SK-N-SH (cell line): ENCODE measurements at places on chromosomes 1 and 21. TPM values are rescaled to one million over a fixed set of nuclear protein-coding genes. Genes with fewer than 3 reads are reported as not detected.
A peak's percentile ranks its signal among the peaks of the same experiment; 100 is the strongest.

Gene OR2L5
- not detected in 2 replicates for polyA plus RNA-seq

GRCh38 chr1:66542811-66543767, 9.1 kb downstream of the SGIP1 start:
- no peaks in the 10 kb centered on the region for H3K27me3 ChIP-seq
- peak overlapping the region; percentile 58 for H3K27ac ChIP-seq
- H3K4me1 ChIP-seq = peaks cover 38% of the 10 kb centered on the region
- H3K4me3 ChIP-seq = no peak overlapping the region
- H3K36me3 ChIP-seq = peaks cover 13% of the 10 kb centered on the region

Gene TMEM125
- not detected in 2 replicates for polyA plus RNA-seq

DNA sequence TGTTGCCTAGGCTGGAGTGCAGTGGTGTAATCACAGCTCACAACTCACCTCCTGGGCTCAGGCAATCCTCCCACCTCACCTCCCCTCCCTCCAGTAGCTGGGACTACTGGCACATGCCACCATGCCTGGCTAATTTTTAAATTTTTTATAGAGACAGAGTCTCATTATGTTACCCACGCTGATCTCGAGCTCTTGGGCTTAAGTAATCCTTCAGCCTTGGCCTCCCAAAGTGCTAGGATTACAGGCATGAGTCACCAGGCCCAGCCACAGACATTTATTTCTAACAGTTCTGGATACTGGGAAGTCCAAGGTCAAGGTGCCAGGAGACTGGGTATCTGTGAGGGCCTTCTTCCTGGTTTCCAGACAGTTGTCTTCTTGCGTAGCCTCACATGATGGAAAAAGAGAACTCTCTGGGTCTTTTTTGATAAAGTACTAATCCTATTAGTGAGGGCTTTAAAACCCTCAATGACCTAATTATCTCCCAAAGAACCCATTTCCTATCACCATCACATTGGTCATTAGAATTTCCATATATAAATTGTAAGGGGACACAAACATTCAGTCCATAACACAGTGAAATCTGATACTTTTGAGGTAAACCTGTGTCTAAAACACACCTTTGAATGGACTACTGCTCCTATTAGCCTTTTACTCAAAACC, 67.9 kb downstream of the PHACTR4 start:
- H3K36me3 ChIP-seq = peaks cover 3% of the 10 kb centered on the region
- H3K27ac ChIP-seq = peak overlapping the region; percentile 80
- H3K4me3 ChIP-seq = no peak overlapping the region; the same call in 1 of the 2 replicates
- H3K27me3 ChIP-seq = no peaks in the 10 kb centered on the region
- peaks cover 11% of the 10 kb centered on the region for H3K4me1 ChIP-seq
- DNase-seq = no peak

DNA sequence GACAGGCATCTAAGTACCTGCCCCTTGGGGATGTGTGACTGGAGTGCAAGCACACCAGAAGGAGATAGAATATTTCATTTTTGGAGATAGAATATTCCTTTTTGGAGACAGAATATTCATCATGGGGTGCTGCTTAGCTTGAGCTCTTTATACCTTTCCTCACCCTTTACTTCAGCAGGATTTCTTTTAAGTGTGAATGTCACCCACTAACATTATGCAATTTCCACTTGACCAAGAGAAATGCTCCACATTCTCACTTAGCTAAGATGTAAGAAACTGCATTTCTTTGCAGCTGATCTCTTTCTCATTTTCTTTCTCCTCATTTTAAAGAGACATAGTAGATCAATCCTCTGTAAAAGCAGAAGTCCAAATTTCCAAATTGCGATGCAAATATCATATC, 436.7 kb downstream of the NCAM2 start:
- no peak overlapping the region for H3K27ac ChIP-seq
- no peaks in the 10 kb centered on the region; the same call in 1 of the 2 replicates for H3K4me1 ChIP-seq
- no peak overlapping the region for H3K4me3 ChIP-seq

- H3K27ac ChIP-seq = no peak overlapping the region
- H3K4me3 ChIP-seq = no peak overlapping the region
- DNase-seq = no peak
- no peaks in the 10 kb centered on the region for H3K36me3 ChIP-seq
- H3K4me1 ChIP-seq = 0 out of 2 replicates have a peak, but pooled peaks cover 3% of the 10 kb centered on the region
Measured at GRCh38 chr1:53084589-53084971, 22.6 kb downstream of the PODN start.

GRCh38 chr21:41111681-41112080, 56.3 kb upstream of the BACE2 start:
- no peaks in the 10 kb centered on the region for H3K27me3 ChIP-seq
- DNase-seq = no peak
- peaks cover 3% of the 10 kb centered on the region; the same call in 1 of the 2 replicates for H3K4me1 ChIP-seq
- no peaks in the 10 kb centered on the region for H3K36me3 ChIP-seq

Gene ASCL5
- 0.05 TPM in 1 of 2 replicates, not detected in the other for polyA plus RNA-seq
